Liver (tissue), 10 donors: ENCODE measurements at places on chromosomes 4 and X.

DNA sequence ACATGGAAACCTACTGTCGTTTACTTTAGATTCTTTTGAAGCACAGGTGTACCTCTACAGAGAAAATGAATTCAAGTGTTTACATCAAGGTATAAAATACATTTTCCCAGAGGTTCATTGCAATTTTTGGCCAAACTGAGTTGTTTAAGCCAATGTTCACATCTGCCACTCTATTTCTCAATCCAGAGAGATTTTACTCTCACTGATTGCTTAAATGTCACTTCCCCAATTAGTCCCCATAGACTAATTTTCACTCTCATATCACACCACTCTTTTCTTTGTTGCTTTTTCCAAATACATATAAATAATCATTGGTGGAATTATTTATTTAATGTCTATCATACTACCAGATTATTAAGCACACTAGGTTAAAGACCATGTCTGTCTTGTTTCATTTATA lies 271.8 kb downstream of the PPP3CA start:
- no peaks in the 10 kb centered on the region for H3K27me3 ChIP-seq
- DNase-seq = no peak
- H3K4me3 ChIP-seq = no peak overlapping the region
- H3K36me3 ChIP-seq = no peaks in the 10 kb centered on the region
- H3K27ac ChIP-seq = no peak overlapping the region
- H3K4me1 ChIP-seq = peaks cover 18% of the 10 kb centered on the region

GRCh38 chr4:152091405-152091804 lies 330.6 kb upstream of the GATB start:
- H3K27ac ChIP-seq = no peak overlapping the region
- H3K4me1 ChIP-seq = peaks cover 1% of the 10 kb centered on the region
- no peaks in the 10 kb centered on the region for H3K36me3 ChIP-seq
- no peak overlapping the region for H3K4me3 ChIP-seq
- no peaks in the 10 kb centered on the region for H3K27me3 ChIP-seq

DNA sequence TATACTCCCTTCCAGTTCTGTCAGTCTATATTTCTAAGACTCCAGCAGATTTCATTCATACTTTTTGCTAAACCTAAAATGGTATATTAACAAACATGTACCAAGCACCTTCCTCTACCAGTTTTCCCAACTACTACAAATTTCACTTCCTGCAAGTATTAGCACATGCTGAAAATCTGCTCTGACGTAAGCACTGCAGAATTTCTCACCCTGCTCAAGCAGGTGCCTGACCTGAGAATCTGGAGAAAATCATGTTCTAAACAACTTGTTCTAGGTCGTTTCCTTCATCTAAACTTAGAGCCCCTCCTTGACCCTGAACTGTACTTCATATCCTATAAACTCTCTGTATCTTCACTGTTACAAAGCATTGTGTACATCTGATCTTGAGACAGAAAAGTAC lies 380.7 kb upstream of the NOCT start:
- H3K4me1 ChIP-seq = no peaks in the 10 kb centered on the region
- H3K27me3 ChIP-seq = no peaks in the 10 kb centered on the region
- no peak for DNase-seq

DNA sequence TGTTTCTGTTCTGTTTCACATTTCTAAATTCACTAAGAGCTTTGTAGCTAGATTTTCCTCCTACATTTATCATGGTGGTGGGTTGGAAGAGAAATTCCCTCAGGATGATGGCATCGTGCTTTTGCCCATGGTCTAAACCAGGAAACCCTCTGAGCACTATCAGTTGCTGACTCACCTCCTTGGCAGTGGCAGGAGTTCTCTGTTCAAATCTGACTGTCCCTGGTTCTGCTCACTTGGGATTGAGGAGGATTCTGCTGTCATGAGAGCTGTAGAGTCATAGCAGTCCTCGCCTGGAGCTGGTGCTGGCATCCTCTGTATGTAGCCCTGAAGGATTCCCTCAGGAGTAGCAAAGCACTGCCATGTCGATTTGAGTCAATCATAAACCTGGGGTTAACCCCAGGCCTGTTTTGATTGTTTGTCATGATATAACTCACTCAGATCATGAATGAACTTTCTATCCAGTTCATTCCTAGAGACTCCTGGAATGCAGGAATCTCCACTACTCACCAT lies 9.4 kb downstream of the TEX13A start:
- DNase-seq = no peak
- no peaks in the 10 kb centered on the region for H3K4me1 ChIP-seq
- H3K4me3 ChIP-seq = no peak overlapping the region
- H3K27ac ChIP-seq = no peak overlapping the region
- no peaks in the 10 kb centered on the region for H3K27me3 ChIP-seq

GRCh38 chr4:22969287-22969896 lies 276.7 kb downstream of the GBA3 start:
- no peaks in the 10 kb centered on the region for H3K27me3 ChIP-seq
- H3K4me1 ChIP-seq = no peaks in the 10 kb centered on the region
- no peak overlapping the region for H3K4me3 ChIP-seq
- no peaks in the 10 kb centered on the region for H3K36me3 ChIP-seq
- DNase-seq = no peak

GRCh38 chr4:186030399-186030775 lies 38.6 kb upstream of the TLR3 start:
- H3K36me3 ChIP-seq = no peaks in the 10 kb centered on the region
- DNase-seq = no peak
- H3K27me3 ChIP-seq = no peaks in the 10 kb centered on the region
- H3K4me1 ChIP-seq = no peaks in the 10 kb centered on the region

DNA sequence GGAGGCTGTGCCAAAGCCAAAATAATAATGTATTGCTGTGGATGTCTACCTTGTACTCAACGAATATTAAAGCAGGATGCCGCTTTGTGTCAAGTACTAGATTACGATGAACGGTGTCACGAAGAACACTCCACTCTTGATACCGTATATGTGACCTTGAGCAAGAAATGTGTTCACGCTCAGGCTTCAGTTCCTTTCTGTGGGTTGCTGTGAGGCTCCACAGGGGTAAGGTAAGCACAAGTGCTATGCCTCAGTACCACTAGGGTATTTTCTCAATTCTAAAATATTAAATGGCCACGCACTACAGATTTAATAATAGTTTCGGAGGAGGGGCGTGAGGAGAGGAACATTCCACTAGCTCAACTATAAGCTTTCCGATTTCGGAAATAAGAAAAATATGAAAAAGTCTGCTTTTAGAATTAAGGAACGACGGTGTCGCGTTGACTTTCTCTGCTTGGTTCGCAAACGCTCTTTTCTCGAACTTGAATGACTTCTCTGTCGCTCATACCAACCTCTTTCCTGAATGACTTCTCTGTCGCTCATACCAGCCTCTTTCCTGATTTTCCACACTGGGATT lies 607 bp upstream of the SCOC start:
- H3K36me3 ChIP-seq = no peaks in the 10 kb centered on the region
- H3K4me1 ChIP-seq = peaks cover 1% of the 10 kb centered on the region
- H3K27me3 ChIP-seq = no peaks in the 10 kb centered on the region
- H3K4me3 ChIP-seq = peak overlapping the region; percentile 61

DNA sequence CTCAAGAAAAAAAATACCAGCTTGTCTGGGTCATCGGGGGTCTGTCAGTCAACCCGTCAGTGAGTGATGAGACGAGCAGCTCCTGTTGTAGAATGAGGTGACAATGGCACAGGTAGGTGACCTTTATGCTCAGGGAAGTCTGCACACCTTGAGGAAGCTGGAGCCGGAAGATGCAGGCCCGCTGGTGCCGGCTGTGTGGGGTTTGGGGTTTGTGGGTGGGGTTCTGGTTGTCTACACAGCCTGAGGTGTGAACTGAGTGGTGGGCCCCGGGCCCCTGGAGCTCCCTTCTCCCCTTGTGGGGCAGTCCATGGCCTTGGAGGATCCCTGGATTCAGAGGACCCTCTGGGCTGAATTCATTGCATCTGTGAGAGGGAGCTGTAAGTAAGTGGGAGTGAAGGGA lies 75.5 kb downstream of the SORCS2 start:
- H3K4me3 ChIP-seq = no peak overlapping the region
- no peaks in the 10 kb centered on the region for H3K4me1 ChIP-seq
- no peaks in the 10 kb centered on the region for H3K36me3 ChIP-seq
- no peaks in the 10 kb centered on the region for H3K27me3 ChIP-seq
- no peak for DNase-seq
- no peak overlapping the region for H3K27ac ChIP-seq

DNA sequence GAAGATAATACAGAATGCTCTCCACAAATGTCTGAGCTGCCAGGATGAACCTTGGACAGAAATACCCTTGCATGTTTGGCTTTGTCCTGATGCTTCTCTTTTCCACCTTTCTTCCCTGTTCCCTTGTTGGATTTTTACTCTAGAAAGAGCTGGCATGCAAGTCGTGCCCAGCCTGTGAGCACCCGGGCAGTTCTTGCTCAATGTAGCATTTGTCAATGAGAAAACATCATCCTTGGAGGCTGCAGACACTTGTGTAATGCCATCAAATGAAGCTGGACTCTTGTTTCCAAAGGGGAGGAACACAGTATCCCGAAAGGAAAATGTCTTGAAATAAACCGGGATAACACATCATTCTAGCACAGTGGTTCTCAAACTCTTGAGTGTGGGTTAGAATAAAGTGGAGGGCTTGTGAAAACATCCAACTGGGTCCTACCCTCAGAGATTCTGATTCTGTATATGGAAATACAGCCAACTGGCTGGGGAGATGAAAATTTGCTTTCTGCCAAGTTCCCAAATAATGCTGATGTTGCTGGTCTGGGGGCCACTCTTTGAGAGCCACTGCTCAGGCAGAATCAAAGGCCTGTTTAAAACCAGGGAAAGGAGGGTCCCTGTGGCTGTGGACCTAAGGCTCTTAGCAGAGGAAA lies 237.2 kb downstream of the SPATA18 start:
- H3K36me3 ChIP-seq = no peaks in the 10 kb centered on the region
- no peak overlapping the region for H3K4me3 ChIP-seq
- H3K4me1 ChIP-seq = no peaks in the 10 kb centered on the region
- no peak for DNase-seq

- no peaks in the 10 kb centered on the region for H3K36me3 ChIP-seq
- no peaks in the 10 kb centered on the region for H3K4me1 ChIP-seq
- H3K4me3 ChIP-seq = no peak overlapping the region
- H3K27me3 ChIP-seq = no peaks in the 10 kb centered on the region
- no peak for DNase-seq
Observed at GRCh38 chrX:73758250-73758649, 195.3 kb downstream of the CHIC1 start.

DNA sequence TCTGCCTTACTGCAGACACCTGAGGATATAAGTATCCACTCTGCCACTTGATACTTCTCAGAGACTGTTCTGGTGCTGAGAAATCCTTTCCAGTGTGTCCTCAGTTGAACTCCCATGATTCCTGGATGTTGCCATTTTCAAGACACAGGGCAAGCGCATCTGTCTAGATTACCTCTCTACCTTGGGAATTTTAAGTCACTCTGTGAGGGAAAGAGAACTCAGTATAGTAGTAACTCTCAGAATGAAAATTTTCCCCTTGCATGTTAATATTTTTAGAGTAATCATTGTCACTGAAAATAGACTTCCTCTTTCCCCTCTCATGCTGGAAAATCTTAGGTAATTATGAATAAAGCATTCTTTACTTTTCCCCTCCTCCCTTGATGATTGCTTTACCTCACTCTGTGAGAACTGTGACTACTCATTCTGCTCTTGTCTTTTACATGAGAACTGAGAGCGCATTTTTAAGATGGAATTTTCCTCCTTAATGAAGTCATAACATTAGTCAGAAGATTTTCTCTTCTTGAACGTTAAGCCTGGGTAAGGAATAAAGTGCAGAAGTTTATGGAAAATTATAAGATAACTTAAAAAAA lies 45.0 kb downstream of the TET2 start:
- no peaks in the 10 kb centered on the region for H3K27me3 ChIP-seq
- H3K4me1 ChIP-seq = peaks cover 2% of the 10 kb centered on the region
- no peak for DNase-seq
- no peak overlapping the region for H3K4me3 ChIP-seq

DNA sequence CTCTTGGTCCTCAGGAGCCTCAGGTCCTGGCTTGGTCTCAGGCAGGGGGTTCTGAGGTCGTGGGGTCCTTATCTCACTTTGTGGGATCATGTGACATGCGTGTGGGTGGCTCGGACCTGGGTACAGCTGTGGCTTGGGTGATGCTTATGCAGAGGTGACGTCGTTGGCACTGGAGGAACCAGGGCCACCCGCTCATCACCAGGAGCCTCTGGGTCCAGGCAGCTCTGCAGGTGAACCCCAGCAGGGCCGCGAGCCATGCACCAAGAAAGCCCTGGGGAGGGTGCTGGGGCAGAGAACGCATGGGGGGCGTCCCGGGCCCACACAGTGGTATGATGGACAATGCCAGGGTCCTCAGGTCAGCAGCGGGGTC lies 8.7 kb downstream of the ATP5ME start:
- H3K36me3 ChIP-seq = peaks cover under 1% of the 10 kb centered on the region
- no peak for DNase-seq
- no peaks in the 10 kb centered on the region for H3K4me1 ChIP-seq
- H3K4me3 ChIP-seq = no peak overlapping the region
- no peaks in the 10 kb centered on the region for H3K27me3 ChIP-seq

GRCh38 chrX:150463566-150463965 lies 100.4 kb downstream of the MAMLD1 start:
- H3K4me1 ChIP-seq = no peaks in the 10 kb centered on the region
- H3K27ac ChIP-seq = no peak overlapping the region
- no peaks in the 10 kb centered on the region for H3K36me3 ChIP-seq
- no peak overlapping the region for H3K4me3 ChIP-seq
- no peak for DNase-seq
- H3K27me3 ChIP-seq = no peaks in the 10 kb centered on the region

GRCh38 chr4:151442002-151442401 lies 33.0 kb downstream of the FHIP1A start:
- DNase-seq = no peak
- H3K36me3 ChIP-seq = no peaks in the 10 kb centered on the region
- H3K27me3 ChIP-seq = no peaks in the 10 kb centered on the region
- H3K27ac ChIP-seq = no peak overlapping the region

DNA sequence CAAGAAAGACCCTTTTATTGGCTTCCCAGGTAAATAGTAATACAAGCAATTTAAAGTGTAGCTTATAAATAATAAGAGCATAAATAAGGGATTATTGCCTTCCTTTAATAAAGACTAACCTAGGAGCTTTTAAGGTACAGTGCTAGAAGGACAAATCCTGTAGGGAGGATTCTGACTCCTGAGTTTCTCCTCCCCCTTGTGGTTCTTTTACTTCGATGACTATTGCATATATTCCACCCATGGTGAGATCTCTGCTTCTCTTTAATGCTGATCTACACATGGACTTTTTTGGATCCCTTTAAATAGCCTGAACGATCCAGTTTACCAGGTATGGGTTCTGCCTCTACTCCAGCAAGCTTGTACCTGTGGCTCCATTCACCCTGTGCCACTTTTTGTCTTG lies 2.5 kb downstream of the GALNT7 start:
- peaks cover 18% of the 10 kb centered on the region for H3K4me1 ChIP-seq
- no peak overlapping the region for H3K27ac ChIP-seq
- no peak for DNase-seq
- H3K27me3 ChIP-seq = no peaks in the 10 kb centered on the region
- no peaks in the 10 kb centered on the region for H3K36me3 ChIP-seq

DNA sequence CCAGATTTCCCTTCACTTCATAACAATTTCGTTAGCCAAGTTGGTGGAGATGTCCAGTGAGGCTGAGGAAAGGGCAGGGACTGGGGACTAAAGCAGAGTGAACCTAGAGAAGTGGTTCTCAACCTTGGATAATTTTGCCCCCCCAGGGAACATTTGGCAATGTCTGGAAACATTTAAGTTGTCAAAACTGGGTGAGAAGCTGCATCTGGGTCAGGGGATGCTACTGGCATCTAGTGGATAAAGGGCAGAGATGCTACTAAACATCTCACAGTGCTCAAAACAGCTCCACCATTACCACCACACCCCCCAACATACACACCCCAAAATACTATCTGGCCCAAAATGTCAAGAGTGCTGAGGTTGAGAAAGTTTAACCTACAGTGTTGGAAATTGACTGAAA lies 32.0 kb upstream of the FGF16 start:
- DNase-seq = no peak
- no peaks in the 10 kb centered on the region for H3K36me3 ChIP-seq
- no peak overlapping the region for H3K27ac ChIP-seq
